Stimulated activated CD4-positive, alpha-beta T cell treated with anti-CD3 and anti-CD28 coated beads, Interleukin-15, amount 100 ng/mL, for 1 hour (primary cell): ENCODE measurements at places on chromosomes 13 and 19.

DNA sequence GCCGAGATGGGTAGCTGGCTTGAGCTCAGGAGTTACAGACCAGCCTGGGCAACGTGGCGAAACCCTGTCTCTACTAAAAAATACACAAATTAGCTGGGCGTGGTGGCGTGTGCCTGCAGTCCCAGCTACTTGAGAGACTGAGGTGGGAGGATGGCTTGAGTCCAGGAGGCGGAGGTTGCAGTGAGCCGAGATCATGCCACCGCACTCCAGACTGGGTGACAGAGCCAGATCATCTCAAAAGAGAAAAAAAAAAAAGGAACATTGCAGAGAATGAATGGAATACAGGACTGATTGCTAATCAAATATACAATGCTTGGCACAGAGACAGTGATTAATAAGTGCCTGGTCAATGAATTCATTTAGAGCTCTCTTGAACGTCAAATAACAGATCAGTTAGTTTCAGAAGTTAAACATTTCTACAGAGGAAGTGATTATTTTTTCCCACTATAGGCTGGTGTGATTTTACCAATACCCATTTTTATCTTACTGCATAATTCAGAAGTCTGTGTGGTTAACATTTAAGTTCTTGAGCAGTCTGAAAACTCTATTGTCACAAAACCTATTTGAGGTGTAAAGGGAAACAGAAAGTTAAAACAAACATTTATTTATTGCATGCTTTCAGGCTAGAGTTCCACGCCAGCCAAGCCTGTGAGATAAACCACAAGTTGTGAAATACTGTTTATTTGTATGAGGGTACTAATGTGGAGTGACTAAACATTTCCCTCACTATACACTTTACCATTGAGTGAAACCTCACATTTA lies 7.7 kb upstream of the TBC1D4 start:
- no peak for DNase-seq

- DNase-seq = no peak
These were observed 431.7 kb downstream of the KLF12 start for GRCh38 chr13:73702419-73703071.

DNA sequence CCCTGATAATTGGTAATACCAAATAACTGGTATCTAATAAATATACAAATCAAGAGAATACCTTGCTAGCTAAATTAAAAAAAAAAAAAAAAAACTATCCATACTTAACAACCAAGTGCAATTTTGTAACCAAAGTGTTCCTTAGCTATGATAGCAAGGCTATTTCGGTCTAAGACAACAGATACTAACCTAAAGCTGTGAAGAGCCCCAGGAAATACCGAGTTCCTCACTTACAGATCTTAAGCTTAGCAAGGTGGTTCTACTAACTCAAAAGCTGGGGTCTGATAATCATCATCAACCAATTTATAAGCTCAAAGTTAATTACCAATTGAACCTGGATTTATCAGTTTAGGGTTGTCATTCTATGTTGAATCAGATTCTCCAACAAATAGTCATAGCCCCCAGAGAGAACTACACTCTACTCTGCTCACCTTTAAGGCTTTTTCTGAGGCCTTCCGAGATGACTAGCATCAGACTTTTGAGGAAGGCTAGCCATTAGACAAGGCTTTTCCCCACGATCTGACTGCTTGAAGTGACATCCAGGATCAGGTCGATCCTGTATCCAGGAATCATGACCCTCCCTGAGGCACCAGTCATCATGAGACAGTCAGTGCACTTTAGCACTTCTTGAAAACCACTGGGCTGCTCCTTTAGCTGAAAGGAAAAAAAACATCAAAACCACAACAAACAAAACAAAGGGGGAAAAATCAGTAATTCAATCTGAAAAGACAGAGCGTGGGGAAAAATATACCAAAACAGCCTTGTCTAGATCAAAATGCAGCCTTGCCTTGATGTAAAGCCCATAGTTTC lies 31.9 kb downstream of the INTS6 start:
- DNase-seq = no peak

- no peak for DNase-seq
These were observed 18.4 kb downstream of the PLD3 start for GRCh38 chr19:40366697-40367561.

DNA sequence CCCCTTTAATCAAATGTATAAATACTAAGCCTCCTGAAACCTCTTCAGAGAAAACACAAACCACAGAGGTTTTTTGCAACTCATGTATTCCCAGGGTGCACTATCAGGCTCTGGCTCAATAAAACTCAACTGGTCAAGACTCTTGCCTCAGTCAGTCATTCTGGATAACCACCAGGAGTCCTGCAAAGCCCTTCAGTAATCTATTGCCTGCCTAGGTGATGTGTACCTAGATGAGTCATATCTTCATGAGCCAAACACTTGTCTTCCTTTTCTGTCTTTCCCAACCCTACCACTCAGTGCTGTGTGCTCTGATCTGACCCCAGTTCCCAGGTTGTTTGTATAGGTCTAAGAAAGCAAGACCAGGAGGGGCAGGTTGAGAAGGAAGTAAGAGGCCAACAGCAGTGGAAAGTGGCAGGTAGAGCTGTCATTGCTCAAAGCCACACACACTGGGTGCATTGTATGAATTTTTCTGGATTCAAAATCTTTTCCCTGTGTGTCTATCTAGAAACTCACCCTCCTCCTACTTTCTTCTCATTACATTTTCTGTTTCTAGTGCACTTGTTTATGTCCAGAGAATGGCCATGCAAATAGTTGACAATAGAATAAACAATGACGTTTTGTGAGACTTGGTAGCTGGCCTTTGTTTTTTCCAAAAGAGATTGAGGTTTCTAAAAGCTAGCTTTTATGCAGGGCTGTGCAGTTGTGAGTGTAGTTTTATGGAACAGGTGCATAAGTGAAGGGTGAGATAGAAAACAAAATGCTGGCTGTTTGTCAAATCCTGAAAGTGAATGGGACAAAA lies 48.1 kb downstream of the PSG1 start:
- DNase-seq = no peak

DNA sequence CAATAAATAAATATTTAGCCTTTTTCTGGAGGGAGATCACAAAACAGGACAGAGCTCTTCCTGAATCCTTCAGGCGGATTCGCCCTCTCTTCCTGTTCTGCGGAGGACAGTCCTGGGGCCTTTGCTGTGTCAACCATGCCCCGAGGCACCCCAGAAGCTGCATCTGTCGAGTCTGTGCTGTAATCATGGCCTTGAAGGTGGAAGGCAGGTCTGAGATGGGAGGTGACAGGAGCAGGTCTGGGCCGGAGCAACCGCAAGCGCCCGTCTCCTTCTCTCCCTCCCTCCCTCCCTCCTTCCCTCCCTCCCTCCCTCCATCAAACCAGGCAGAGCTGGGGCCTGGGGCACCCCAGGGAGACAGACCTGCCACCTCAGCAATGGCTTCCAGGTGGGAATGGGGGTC lies 4.6 kb upstream of the FXYD3 start:
- no peak for DNase-seq

DNA sequence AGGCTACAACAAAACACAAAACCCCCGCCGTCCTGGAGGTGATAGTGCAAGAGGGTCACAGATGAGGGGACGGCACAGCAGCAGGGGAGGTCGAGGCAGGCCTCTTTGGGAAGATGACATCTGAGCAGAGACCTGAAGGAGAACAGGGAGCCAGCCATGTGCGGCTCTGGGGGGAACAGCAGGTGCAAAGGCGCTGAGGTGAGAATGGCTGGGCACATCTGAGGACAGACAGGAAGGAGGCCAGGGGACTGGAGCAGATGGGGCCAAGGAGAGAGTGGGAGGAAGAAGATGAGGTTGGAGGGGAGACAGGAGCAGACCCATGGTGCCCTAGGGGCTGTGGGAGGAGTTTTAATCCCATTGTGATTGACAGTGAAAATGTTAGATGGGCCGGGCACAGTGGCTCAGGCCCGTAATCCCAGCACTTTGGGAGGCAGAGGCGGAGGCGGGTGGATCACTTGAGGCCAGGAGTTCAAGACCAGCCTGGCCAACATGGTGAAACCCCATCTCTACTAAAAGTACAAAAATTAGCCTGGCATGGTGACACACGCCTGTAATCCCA lies 1.8 kb upstream of the CKM start:
- no peak for DNase-seq

GRCh38 chr19:51441410-51442390 lies 16.6 kb downstream of the SIGLEC8 start:
- peak; percentile 62 for DNase-seq

DNA sequence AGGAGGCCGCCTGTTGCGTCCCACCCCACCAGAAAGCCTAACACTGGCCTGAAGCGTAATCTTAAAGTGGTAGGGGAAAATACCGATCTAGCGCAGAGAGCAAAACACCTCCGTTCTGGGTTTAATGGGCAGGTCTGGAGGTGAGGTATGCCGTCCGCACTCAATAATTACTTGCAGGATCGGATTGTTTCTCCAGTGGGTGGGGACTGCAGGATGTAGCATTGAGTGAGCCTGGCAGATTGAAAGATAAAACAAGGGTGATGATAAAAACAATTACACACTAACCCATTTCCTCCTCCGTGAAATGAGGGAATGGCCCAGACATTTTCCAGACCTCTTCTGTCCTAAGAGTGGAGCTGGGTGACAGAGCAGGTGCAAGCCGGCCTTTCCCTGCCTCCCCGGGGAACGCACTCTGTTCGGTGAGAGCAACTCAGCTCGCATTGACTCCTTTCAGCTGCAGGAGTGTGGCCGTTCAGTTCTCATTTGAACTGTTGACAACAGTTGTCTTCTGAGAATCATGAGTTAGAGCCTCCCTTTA lies 110.2 kb upstream of the DOCK9 start:
- DNase-seq = no peak

GRCh38 chr13:101242720-101243119 lies 173.6 kb downstream of the NALCN start:
- DNase-seq = no peak

DNA sequence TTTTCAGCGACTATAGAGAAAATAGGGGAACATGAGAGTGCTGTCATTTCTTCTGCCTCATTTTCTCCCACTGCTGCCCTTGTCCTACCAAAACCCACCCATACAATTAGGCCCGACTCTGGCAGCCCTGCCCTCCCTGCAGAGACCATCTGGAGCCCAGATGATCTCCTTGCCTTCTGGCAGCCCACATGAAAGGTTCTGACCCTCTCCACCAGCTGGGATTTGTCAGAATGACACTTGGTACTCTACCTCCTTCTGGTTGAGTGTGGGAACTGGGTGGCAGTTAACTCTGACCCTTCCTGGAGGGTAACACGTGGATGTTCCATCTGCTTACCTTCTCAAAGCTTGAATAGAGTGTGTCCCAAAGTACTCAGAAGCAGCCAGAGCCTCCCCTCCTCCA lies 21.0 kb upstream of the SIAH3 start:
- DNase-seq = no peak

DNA sequence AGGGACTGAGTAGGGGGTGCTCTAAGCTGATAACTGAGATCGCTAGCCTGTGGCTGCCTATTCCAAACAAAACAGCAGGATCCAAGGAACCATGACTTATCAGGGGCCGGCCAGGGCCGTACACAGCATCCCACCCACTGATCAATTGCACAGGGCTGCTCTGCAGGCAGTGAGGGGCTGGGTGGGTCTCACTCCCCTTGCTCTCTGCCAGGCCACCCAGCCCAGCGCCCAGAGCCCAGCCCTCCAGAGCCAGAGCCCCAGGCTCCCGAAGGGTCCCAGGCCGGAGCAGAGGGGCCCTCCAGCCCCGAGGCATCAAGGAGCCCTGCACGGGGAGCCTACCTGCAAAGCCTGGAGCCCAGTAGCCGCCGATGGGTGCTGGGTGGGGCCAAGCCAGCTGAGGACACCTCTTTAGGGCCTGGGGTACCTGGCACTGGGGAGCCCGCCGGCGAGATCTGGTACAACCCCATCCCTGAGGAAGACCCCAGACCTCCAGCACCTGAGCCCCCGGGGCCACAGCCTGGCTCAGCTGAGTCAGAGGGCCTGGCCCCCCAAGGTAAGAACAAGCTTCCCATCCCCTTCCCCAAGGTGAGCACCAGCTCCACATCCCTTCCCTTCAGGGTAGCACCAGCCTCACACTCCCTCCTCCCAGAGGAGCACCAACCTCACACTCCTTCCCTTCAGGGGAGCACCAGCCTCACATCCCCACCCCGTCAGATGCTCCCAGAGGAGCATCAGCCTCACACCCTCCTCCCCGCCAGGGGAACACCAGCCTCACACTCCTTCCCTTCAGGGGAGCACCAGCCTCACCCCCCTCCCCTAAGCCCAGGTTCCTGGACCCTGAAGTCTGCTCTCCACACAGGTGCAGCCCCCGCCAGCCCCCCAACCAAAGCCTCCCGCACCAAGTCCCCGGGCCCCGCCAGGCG lies 1.9 kb downstream of the SYDE1 start:
- no peak for DNase-seq

DNA sequence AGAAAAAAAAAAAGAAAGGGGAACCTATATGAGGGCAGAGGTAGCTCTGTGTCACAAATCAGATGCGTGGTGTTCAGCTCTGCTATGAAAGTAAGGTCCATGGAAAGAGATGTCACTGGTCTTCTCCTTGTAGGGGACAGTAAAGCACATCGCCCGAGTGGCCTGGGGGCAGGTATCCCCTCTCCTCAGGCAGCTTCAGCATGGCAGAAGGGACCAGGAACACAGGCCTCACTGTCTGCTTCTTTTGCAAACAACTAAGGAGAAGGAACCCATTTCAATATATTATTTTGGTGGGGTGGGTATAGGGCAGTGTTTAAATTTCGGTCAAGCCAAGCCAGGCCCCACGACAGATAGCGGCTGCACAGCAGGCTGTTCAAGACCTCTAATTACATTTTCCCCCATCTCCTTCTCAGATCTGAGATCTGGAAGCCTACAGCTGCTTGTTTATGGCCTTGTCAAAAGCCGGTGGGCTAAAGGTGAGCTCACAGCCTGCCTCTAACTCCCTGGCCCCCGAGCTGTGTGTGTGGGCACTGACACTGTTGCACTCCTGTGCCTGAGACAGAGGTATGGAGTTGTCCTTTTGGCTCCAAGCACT lies 72.8 kb downstream of the HSPH1 start:
- DNase-seq = no peak

DNA sequence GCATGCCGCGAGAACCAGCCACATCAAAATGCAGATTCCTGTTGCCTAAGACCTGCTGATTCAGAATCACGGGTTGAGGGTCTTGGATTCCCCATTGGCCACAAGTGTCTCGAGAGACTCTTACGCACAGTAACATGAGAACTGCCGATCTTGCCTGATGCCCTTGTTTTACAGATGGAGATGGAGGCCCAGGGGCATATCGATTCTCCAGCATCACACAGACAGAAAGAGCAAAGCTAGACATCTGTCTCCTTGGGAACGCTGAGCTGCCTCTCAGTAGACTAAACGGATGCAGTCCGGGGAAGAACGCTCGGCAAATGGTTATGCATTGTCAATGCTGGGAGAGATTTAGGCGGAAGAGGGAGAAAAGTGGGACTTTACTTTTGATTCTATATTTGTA lies 5.4 kb downstream of the NLRP12 start:
- DNase-seq = no peak

GRCh38 chr13:24892829-24893228 lies 128.9 kb downstream of the RNF17 start:
- no peak for DNase-seq

- DNase-seq = no peak
These were observed 28.0 kb downstream of the SH3GL1 start for GRCh38 chr19:4372165-4373012.

GRCh38 chr19:16611121-16611520 lies 16.9 kb downstream of the MED26 start:
- DNase-seq = no peak

GRCh38 chr13:45046445-45046844 lies 57.1 kb downstream of the GPALPP1 start:
- no peak for DNase-seq
